Activated T-cell treated with anti-CD3 and anti-CD28 coated beads, Interleukin-2, amount 50 U/mL, for 24 hours (primary cell): ENCODE measurements at places on chromosomes 5 and 9.

GRCh38 chr5:140926443-140927227 is 536 bp downstream of the PCDHAC1 start:
- peak; percentile 49 for DNase-seq

GRCh38 chr5:321726-322251 is 275 bp downstream of the AHRR start:
- DNase-seq: no peak

DNA sequence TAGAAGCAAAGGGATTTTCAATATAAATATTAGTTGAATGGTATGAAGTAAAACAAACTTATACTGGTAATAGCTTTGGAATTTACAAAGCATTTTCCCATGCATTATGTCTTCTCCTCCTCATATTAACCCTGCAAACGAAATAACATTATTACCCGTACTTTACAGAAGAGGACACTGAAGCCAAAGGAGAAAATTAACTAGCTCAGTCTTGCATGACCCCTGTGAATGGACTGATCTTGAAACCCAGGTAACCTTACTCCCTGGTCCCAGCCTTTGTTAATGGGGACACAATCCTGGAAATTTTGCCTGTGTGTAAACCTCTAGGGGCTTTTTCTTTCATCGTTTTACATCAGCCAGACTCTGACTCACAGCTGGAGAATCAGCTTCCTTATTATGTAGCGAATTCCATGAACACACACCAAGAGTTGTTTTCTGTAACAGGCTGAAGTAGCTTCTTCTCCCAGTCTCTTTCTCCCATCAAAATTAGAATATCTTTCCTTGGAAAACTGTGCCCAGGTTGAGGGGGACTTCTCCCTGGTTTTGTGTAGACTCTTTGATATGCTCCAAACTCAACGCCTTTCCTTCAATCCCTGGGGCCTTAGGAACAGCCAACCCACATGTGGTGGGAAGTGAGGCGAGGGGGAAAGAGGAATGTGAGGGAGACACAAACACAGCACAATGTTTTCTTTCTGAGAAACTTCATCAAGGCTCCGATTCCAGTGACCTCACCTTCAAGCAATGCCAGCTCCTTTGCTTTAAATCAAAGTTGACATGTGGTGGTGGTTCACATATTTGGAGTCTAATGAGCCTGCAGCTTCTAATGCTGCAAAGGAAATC is 480.9 kb upstream of the PAPPA start:
- no peak for DNase-seq

- DNase-seq: no peak
Measured at GRCh38 chr9:77916410-77916819, 115.2 kb downstream of the GNAQ start.

GRCh38 chr9:126773004-126773607 is 31.7 kb upstream of the ZBTB43 start:
- DNase-seq: peak; percentile 6

DNA sequence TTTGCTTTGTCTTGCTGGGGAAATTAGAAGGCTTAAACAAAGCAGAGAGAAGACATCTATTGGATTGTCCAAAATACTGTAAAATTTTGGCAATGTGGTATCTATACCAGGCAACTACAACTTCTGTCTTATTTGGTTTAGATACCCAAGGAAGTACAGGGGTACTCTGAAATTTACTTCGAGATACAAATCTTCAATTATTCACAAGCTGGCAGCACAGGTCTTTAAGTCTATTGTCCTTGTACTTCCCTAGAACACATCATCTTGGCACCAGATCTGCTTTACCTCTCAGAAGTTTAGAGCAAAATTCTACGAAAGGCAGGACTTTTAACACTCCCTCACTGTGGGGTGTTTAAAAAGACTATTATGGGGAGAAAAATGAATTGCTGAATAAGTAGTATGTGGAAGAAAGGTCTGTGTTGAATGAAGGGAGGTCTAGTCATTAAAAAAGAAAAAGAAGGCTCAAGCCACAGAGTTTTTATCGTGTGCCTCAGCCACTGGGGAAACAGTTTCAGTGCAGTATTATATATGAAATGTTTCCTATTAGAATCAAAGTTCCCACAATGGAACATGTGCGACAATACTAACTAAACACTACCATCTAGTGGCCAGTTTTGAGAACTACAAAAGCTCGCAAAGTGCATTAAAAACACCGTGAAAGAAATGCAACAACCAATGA is 93.7 kb downstream of the PDE4D start:
- no peak for DNase-seq

DNA sequence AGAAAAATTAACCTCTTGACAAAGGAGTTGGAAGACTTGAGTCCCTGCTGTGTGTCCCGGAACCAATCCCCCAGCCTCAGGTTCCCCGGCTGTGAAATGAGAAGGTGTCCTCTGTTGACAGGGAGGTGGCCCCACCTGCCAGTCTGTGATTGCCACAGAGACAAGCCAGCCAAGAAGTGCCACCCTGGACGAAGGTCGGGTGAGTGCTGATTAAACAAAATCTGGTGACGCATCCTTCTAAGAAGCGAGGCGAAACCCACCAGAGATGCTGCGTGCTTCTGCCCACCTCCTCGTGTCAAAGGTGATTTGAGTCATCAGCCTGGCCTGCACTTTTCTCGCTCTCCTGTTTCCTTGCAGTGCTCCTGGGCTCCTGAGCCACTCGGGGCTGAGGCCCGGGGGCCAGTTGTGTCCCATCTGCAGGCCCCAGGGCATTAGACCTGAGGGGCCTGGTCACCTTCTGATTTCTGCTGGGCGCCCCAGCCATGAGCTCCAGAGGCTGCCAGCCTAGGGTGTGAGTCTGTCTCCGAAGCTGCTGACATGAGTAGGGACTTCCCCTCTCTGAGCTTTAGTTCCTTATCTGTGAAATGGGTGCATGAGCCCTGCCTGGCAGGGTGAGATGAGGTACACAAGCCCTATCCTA is 28.7 kb downstream of the NEK6 start:
- DNase-seq: peak; percentile 80

- DNase-seq: no peak
Measured at GRCh38 chr5:34869256-34869655, 30.3 kb downstream of the TTC23L start.

DNA sequence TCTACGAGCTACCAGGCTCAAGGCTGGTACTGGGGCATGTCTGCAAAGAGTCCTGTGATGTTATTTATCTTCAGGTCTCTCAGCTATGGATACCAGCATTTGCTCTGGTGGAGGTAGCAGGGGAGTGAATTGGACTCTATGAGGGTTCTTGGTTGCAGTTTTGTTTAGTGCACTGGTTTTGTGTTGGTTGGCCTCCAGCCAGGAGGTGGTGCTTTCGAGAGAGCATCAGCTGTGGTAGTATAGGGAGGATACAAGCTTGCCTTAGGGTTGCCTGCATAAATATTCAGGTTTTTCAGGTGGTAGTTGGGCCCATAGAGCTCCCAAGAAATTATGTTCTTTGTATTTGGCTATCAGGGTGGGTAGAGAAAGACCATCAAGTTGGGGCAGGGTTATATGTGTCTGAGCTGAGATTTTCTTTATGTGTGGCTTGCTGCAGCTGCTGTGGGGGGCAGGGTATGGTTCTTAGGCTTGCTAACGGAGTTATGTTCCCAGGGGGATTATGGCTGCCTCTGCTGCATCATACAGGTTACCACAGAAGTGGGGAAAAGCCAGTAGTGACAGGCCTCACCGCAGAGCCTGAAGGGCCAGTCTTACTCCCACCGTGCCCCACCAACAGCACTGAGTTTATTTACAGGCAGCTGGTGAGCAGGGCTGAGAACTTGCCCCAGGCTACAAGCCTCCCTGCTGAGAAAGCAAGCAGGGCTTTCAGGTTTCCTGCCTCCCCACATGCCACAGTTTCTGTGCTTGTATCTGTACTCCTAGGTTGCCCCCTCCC is 9.7 kb upstream of the RIOK2 start:
- DNase-seq: no peak

GRCh38 chr5:95664204-95664786 is 17.7 kb downstream of the RFESD start:
- DNase-seq: no peak

DNA sequence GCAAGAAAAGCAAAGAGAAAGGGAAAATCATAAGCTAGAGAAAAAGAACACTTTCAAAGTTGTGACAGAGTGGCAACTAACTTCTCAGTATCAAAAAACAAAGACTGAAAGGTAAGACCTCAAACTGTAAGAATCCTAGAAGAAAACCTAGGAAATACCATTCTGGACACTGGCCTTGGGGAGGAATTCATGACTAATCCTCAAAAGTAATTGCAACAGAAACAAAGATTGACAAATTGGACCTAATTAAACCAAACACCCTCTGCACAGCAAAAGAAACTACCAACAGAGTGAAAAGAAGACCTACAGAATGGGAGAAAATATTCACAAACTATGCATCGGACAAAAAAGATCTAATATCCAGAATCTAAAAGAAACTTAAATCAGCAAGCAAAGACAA is 79.1 kb downstream of the FEM1C start:
- no peak for DNase-seq

- no peak for DNase-seq
Measured at GRCh38 chr9:31683116-31683515, 701.3 kb upstream of the ACO1 start.

GRCh38 chr5:169637085-169637548 is at the start of gene DOCK2:
TSS of gene DOCK2 (plus strand) at chr5:169637275. CDS start at chr5:169637327, 52 bp downstream.
- DNase-seq: peak; percentile 82

DNA sequence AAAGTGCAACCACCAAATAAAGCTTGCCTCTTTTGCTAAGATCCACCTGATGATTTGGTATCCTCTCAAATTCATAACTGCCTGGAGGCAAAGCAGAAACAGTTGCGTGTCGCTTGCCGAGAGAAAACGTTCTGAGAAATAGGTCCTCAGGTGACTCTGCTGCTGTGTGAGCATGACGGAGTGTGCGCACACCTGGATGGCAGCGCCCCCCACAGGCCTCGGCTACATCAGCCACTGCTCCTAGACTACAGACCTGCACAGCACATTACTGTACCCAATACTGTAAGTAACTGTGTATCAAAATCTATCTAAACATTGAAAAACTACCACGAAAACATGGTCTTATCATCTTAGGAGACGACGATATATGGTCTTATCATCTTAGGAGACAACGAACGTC is 87.4 kb downstream of the CAMSAP1 start:
- DNase-seq: no peak

- DNase-seq: no peak
Measured at GRCh38 chr9:124457079-124457886, 7.0 kb downstream of the ADGRD2 start.

GRCh38 chr9:90189306-90189705 is 453.3 kb downstream of the DIRAS2 start:
- DNase-seq: no peak

DNA sequence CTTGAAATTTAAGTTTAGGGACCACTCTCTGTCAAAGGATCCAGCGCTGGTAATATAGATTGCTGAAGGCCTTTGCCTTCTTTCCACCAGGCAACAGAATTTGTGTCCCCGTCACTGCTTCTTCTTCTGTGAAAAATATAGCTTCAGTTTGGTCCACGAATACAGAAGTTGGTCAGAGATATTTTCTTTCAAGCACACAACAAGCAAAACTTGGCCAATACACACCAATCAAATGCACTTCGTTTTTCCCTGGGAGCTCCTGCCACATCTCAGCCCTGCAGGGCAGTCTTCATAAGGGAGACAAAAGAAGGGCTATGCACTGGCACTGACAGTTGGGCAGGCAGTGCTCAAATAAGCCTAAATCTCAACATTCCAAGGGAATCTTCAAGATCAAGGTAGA is 22.9 kb downstream of the HAVCR2 start:
- DNase-seq: no peak

DNA sequence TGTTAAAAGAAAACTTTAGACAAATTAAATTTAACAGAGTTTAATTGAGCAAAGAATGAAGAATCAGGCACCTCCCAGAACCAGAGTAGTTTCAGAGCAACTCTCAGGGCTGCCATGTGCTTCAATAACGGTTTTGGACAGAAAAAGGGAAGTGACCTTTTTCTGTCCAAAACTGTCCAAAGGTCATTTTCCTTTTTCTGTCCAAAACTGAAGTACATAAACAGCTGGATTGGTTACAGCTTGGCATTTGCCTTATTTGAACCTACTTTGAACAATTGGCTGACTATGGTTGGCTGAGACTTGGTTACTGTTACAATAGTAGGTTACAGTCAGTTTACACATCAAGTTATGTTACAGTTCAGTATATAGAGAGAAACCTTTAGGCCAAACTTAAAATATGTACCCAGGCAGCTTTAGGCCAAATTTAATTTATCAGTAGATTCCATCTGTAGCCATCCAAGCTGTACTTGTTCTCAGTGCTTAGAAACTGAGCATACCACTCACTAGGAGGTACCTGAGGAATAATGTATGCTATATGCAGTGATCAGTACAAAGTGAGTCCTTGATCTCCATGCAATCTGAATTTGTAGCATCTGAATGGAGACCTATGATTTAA is 44.0 kb downstream of the C9orf85 start:
- DNase-seq: no peak

- no peak for DNase-seq
Measured at GRCh38 chr5:67393211-67393610, 196.6 kb upstream of the CD180 start.

DNA sequence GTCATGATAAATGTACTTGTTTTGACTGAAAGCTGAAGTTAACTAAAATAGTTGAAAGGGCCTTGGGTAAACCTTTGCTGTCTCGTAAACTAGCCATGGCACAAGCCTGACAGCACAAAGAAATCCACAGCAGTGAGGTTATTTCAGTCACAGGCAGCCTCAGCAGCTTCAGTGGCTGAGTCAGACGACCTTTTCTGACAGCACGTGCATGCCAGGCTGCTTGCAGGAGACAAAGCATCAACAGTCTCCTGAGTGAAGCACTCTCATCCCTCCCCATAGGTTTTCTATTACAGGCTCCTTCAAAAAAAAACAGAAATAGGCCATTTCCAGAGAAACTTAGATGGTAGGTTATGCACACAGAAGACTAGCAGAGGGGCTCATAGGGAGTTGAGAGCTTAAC is 34.6 kb downstream of the OXCT1 start:
- no peak for DNase-seq

- DNase-seq: no peak
Measured at GRCh38 chr5:32283539-32284377, 29.0 kb downstream of the MTMR12 start.

GRCh38 chr9:69386651-69387050 is 61.6 kb downstream of the ENTREP1 start:
- no peak for DNase-seq

- DNase-seq: no peak
Measured at GRCh38 chr5:104472811-104473210, 910.2 kb upstream of the NUDT12 start.

DNA sequence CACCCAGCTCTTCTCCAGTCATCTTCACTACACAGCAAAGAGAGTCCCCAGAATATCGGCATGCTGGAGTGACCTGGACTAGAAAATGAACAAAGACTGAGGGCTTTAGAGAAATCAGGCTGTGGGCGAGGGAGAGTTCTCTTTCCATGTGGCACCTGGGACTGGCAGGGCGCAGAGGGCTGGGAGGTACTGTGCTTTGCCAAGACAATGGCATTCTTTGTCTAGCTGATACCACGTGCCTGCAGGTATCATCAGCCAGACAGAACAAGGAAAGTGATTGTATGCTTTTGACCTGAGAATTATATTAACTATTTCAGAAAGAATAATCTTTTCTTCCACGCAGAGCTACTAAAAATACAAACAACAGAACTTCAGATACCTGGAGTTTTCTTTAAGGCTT is 30.5 kb downstream of the DDX31 start:
- no peak for DNase-seq

GRCh38 chr5:146363161-146363874 is 24.7 kb downstream of the POU4F3 start:
- no peak for DNase-seq
